ENCODE measurements at places on chromosomes 11 and 22.

- no peaks in the 10 kb centered on the region for H3K36me3 ChIP-seq
- no peak for DNase-seq
- no peak overlapping the region for H3K4me3 ChIP-seq
- H3K27me3 ChIP-seq: no peaks in the 10 kb centered on the region
- H3K4me1 ChIP-seq: peaks cover 2% of the 10 kb centered on the region
Measured at GRCh38 chr11:109933126-109933525, 160.1 kb upstream of the ZC3H12C start.

GRCh38 chr11:61694602-61694939 is 14.4 kb downstream of the DAGLA start:
- no peaks in the 10 kb centered on the region for H3K27me3 ChIP-seq
- H3K4me3 ChIP-seq: no peak overlapping the region
- no peak for DNase-seq
- no peak overlapping the region for H3K27ac ChIP-seq
- peaks cover 15% of the 10 kb centered on the region for H3K4me1 ChIP-seq

DNA sequence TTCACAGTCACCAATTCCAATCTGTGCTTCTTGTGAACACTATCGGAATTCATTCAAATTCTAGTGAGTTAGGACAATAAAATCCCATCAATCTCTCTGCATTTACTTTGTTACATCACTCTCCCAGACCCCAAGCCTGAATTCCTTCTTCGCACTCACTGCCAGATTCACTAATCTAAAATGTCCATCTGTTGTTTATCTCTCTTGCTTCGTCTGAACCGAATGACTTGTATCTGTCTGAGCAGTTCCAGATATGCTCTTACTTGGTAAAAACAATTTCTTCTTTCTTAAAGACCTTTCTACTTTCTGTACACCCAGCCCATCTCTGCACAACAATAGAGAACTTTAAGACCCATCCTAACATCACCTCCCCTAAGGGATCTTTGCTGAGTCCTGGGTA is 7.0 kb downstream of the MMP10 start:
- H3K4me1 ChIP-seq: no peaks in the 10 kb centered on the region
- H3K36me3 ChIP-seq: no peaks in the 10 kb centered on the region
- no peak for DNase-seq

- no peaks in the 10 kb centered on the region for H3K27me3 ChIP-seq
- no peaks in the 10 kb centered on the region for H3K36me3 ChIP-seq
- peaks cover 5% of the 10 kb centered on the region for H3K4me1 ChIP-seq
- H3K4me3 ChIP-seq: no peak overlapping the region
- H3K27ac ChIP-seq: no peak overlapping the region
- DNase-seq: no peak
Measured at GRCh38 chr22:30565341-30565740, 9.1 kb downstream of the GAL3ST1 start.

GRCh38 chr22:50085211-50085972 is at the start of gene MLC1:
MLC1 (minus strand) TSS chr22:50085426; CDS start chr22:50084902, 524 bp downstream.
- no peaks in the 10 kb centered on the region for H3K36me3 ChIP-seq
- DNase-seq: no peak
- no peaks in the 10 kb centered on the region for H3K4me1 ChIP-seq
- no peak within 1 kb of the TSS for H3K4me3 ChIP-seq

- no peak overlapping the region for H3K27ac ChIP-seq
- DNase-seq: no peak
- H3K27me3 ChIP-seq: no peaks in the 10 kb centered on the region
- no peaks in the 10 kb centered on the region for H3K36me3 ChIP-seq
Measured at GRCh38 chr11:118012083-118012669, 26.0 kb downstream of the IL10RA start.

- no peaks in the 10 kb centered on the region for H3K36me3 ChIP-seq
- no peaks in the 10 kb centered on the region for H3K4me1 ChIP-seq
- no peak overlapping the region for H3K4me3 ChIP-seq
- no peak overlapping the region for H3K27ac ChIP-seq
- H3K27me3 ChIP-seq: no peaks in the 10 kb centered on the region
- DNase-seq: no peak
Measured at GRCh38 chr11:85948884-85949283, 93.7 kb downstream of the CCDC83 start.

DNA sequence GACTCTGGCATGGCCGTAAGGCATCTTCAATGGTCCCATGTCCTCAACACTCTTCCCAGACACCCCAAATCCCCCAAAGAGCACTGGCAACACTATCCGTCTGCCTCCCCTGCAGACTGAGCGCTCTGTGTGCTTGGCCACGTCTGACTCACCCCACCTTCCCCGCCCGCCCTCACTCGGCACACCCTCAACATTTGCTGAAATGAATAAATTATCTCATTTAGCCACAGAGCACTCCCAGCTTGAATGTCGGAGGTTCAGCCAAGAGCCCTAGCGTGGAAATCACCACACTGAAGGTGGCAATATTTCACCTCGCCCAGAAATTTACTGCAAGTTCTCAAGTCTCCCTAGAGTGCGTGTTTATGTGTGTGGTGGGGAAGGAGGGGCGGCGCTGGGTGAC is 46.6 kb upstream of the TCF20 start:
- no peak overlapping the region for H3K27ac ChIP-seq
- H3K4me3 ChIP-seq: no peak overlapping the region
- peaks cover 18% of the 10 kb centered on the region for H3K4me1 ChIP-seq
- DNase-seq: no peak

GRCh38 chr11:125036933-125037332 is 26.2 kb upstream of the SLC37A2 start:
- no peaks in the 10 kb centered on the region for H3K27me3 ChIP-seq
- DNase-seq: no peak
- no peak overlapping the region for H3K27ac ChIP-seq

GRCh38 chr11:119474682-119475596 is 52.0 kb upstream of the THY1 start:
- peak; percentile 84 for DNase-seq
- no peaks in the 10 kb centered on the region for H3K36me3 ChIP-seq
- H3K4me1 ChIP-seq: peaks cover 3% of the 10 kb centered on the region
- H3K27me3 ChIP-seq: no peaks in the 10 kb centered on the region

- H3K4me1 ChIP-seq: no peaks in the 10 kb centered on the region
- no peak overlapping the region for H3K27ac ChIP-seq
- no peak overlapping the region for H3K4me3 ChIP-seq
- H3K27me3 ChIP-seq: no peaks in the 10 kb centered on the region
Measured at GRCh38 chr11:17129003-17129402, 51.5 kb upstream of the RPS13 start.

DNA sequence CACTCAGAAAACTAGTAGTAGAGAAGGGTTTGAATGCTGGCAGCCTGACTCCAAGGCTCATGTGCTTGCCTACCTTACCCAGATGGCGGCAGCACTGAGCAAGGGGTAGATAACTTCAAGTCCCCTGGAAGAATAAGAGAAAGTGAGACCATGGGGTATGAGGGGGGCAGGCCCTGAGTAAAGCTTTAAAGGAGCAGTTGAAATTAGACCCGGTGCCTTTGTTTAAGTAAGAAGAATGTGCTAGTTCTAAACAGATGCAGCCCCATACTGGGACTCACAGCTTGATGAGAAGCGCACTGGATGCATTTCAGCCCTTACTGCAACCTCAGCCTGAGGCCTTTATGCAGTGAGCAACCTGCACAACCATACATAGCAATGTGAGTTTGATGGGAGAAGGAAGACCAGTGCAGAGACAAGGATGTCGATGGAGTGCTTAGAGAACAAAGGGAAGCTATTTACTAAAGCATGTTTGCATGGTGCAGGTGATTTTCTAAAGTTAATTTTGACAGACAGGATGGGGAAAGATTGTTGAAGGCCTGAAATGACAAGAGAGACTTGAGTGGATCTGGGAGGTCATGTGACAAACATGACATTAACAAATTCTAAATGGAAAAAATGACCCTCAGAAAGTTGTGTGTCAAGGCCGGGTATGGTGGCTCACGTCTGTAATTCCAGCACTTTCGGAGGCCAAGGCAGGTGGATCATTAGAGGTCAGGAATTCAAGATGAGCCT is 27.1 kb upstream of the TMA7B start:
- H3K4me3 ChIP-seq: no peak overlapping the region
- no peaks in the 10 kb centered on the region for H3K36me3 ChIP-seq
- peak; percentile 91 for DNase-seq
- no peaks in the 10 kb centered on the region for H3K27me3 ChIP-seq
- no peak overlapping the region for H3K27ac ChIP-seq

DNA sequence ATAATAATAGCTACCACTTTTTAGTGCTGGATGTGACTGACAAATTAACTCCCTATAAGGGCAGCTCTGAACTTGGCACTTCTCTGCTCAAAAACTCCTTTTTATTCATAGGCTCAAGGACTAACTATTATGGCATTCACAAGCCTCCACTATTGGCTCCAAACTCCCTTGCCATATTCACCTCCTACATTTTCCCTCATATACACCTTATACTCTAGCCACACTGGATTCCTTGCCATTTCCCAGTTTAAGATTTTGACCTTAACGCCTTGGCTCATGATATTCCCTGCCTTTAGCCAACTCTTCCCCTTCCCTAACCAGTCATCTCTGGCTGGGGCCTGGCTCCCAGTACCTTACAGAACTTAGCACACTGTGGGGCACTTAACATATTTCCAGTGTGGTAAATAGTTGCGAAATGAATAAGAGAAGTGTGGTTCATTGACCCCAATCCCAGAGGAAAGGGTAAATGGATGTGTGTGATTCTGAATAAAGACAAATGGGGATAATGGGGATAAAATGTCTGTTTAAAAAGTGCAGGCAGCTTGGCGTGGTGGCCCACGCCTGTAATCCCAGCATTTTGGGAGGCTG is 40.0 kb upstream of the SORL1 start:
- no peak for DNase-seq
- H3K27me3 ChIP-seq: no peaks in the 10 kb centered on the region

DNA sequence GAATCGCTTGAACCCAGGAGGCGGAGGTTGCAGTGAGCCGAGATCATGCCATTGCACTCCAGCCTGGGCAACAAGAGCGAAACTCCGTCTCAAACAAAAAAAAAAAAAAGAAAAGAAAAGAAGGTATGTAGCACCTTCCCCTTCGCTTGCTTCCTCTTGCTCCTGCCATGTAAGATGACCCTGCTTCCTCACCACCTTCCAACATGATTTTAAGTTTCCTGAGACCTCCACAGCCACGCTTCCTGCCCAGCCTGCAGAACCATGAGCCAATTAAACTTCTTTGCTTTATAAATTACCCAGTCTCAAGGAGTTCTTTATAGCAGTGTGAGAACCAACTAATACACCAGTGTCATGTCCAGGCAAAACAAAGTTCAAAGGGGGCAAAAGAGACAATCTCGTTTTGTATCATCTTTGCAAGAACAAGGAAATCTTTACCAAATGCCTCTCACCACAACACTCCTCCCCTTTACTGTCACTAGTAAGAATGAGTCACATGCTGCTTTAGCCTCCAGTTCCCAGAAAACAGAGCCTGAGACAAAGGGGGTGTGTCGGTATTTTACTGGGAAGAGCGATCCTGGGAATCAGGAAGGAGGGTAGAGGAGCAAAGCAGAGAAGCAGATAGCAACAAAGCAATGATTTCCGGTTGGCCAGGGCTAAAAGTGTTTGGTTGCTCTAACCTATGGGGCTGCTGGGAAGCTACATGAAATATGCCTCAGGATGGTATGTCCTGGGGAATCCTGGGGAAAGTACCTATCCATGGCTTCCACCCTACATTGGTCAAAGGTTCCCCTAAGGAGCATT is 10.5 kb upstream of the MCHR1 start:
- DNase-seq: peak; percentile 72
- no peaks in the 10 kb centered on the region for H3K4me1 ChIP-seq
- H3K4me3 ChIP-seq: no peak overlapping the region
- no peak overlapping the region for H3K27ac ChIP-seq
- no peaks in the 10 kb centered on the region for H3K27me3 ChIP-seq

DNA sequence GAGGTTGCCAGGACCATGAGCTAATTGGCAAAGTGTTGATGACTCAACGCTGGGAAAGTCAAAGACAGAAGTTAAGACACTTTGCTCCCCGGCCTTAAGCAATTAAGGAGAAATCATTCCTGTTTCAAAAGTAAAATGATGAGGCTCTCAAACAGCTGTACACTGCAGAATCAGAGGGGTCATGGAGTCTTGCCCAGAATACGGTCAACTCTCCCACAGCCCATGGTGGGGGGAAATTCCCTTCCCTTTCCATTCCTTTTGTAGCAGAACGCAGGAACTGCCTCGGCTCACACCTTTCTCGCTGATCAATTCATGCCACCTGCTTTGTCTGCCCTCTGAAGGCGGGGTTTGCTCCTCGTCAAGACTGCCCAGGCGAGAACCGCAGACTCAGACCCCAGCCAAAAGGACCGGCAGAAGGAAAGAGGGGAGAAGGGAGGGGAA is 52.8 kb downstream of the MN1 start:
- no peak overlapping the region for H3K27ac ChIP-seq
- no peaks in the 10 kb centered on the region for H3K36me3 ChIP-seq
- peaks cover 11% of the 10 kb centered on the region for H3K4me1 ChIP-seq
- H3K27me3 ChIP-seq: no peaks in the 10 kb centered on the region

DNA sequence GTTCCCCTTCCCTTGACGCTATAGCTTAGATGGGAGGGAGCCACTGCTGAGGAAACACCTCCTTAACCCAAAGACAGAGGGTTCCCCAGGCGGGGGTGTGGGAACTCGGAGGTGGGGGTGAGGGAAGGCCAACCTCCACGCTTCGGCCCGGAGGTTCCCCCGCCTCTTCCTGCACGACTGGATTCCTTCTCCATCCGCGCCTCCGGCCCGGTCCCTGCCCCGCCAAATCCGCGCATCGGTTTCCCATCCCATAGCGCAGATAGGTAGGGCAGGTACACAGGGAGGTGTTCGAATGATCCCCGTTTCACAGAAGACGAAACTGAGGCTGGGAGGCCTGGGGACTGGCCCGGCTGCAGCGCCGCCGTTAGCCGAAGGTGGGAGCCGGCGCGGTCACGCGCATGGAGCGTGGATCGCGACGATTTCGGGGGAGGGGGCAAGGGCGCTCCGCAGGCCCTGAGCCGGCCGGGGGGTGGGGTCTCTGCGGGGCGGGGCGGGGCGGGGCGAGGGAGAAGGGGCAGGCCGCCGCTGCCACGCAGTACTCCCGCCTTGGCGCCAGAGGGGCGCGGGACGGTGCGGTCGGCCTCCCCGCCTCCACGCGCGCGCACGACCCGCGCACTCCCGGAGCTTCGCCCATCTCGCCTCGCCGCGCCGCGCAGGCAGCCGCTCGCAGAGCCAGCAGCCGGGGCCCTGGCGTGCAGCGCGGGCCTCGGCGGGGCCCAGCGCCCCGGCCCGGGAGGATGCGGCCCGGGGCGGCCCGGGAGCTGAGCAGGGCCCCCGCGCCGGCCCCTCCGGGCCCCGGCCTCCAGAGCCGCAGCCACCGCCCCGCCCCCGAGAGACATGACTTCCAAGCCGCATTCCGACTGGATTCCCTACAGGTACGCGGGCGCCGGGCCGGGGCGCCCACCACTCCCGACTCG is at the start of gene TUB:
Gene TUB (plus strand): TSS at position 538 of the 917 bp plus-strand sequence. CDS start 300 bp downstream, at position 838.
- no peaks in the 10 kb centered on the region for H3K27me3 ChIP-seq
- peaks cover 5% of the 10 kb centered on the region for H3K4me1 ChIP-seq
- H3K4me3 ChIP-seq: peak within 1 kb of the TSS; percentile 50
- no peak within 1 kb of the TSS for H3K27ac ChIP-seq
- DNase-seq: peak; percentile 58
